Mesenteric fat pad (tissue), 1 donor: ENCODE measurements at places on chromosomes 4 and X.

GRCh38 chr4:20391198-20391597 is 139.5 kb downstream of the SLIT2 start:
- DNase-seq = no peak

GRCh38 chr4:21826071-21826470 is 122.5 kb downstream of the KCNIP4 start:
- no peak for DNase-seq

DNA sequence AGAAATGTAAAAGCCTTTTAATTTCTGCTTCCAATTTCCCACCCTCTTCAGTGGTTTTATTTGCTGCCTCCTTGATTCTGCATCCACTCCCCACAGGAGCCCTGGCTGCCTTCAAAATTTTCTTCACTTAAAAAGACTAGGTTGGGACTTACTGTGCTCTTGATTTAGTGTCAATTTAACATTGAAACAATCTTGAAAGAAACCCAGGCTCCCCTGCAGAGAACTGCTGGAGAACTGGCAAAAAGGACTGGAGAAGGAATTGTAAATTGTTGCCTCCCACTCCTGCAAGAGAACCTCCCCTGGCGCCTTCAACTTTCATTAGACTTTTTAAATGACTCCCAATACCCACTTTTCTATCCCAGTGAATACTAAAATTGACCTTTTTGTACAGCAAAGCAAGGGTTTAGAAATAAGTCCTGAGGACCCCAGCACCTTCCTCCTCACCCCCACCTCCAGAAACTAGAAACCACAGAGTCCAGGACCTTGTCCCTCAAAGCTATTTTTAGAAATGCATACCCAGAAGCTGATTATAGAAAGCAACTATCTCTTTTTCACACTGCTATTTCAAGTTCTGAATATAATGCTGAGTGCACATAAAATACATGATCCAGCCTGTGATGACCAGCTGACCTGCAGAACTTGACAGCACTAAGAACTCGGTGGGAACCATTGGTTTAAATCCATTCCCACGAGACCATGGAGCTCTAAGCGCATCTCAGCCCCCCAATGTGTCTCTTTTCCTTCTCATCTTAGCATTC is 155.5 kb downstream of the INPP4B start:
- no peak for DNase-seq

- DNase-seq = no peak
These were observed 7.0 kb downstream of the CD38 start for GRCh38 chr4:15784959-15785634.

- DNase-seq = no peak
These were observed 61.3 kb downstream of the AR start for GRCh38 chrX:67604979-67605703.

- DNase-seq = no peak
These were observed 224.0 kb downstream of the APBB2 start for GRCh38 chr4:40990236-40990898.

DNA sequence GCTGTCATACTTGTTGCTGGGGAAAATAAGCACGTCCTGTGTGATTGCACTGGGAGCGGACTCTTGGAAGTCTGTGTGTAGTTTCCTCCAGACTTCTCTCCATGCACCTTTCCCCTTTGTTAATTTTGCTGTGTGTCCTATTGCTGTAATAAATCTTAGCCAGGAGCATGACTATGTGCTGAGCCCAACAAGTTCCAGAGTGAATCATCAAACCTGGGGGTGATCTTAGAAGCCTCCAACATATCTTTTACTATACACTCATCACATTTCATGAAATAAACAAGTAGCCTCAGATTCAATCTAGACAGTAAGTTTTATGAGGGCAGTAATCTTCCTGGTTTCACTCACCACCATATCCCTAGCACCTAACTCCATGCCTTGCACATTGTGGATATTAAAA is 43.3 kb upstream of the FGF13 start:
- no peak for DNase-seq

GRCh38 chr4:48134081-48134480 is at the start of gene TXK:
TSS of gene TXK (minus strand) at chr4:48134250. CDS start at chr4:48134170, 80 bp downstream.
- DNase-seq = no peak

DNA sequence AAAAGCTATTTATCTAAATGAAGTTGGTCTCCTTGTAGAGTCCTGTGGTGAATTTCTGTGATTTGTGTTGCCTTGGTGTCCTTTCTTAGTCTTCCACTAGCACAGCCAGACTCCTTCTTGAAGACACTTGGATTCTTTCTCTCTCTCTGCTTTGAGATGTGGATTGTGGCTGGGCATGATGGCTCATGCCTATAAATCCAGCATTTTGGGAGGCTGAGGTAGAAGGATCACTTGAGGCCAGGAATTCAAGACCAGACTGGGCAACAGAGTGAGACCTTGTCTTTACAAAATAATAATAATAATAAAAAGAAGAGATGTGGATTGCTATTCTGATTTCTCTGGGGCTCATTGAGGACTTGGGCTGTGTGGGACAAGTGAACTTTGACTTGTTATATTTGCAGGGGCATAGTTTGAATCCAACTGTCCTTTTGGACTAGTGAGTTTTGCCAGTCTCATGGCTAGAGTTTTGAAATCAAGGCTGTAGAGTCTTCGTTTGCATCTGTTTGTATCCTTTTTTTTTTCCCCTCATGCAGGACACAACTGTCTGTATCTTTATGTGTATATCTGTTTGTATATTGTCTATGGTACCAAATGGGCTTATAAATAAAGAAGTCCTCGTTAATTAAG is 11.1 kb upstream of the SMIM14 start:
- DNase-seq = no peak

DNA sequence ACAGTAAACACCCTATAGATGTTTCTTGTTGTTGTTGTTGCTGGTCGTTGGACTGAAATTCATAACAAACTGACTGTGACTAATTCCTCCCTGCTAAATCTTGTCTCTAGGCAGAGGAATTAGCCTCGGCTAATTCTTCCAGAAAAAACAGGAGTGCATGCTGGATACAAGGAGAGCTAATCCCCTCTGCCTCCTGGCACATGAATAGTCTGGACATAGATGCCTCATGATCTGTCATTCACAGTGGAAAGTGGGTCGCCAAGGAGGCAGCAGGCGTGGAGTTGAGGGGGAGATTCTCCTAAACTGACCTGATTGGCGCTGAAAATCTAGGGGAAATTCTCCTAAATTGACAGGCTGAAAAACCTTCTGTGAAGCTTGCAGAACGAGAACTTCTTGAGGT is 220.1 kb downstream of the DCTD start:
- no peak for DNase-seq

DNA sequence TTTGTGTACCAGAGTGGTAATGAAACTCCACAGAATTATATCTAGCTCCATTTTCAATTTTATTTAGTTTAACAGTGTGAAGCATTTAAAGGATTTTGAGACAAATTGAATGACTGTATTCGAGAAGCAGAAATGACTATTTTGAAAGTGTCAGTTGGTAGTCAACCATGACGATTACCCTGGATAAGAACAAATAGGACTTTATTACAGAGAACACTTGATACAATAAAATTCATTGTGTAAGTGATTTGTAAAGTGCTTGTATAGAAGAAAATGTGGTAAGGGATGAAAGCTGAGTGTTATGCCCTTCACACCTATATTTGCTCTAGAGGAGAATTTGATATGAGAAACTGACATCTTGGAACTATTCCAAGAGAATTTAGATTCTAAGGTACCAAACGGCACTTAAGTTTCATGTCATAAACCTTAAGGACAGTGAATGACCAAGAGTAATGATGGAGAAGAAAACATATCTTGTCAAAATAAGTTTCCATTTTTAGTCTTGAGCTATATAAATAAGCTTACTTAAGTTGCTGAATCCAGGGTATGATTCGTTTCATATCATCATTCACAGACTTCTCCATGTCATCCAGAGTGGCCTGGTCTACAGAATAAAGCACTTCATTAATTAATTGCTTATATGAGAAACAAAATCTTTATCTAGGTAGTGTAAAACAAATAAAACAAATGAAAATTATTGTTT is 34.6 kb downstream of the MED14 start:
- no peak for DNase-seq

DNA sequence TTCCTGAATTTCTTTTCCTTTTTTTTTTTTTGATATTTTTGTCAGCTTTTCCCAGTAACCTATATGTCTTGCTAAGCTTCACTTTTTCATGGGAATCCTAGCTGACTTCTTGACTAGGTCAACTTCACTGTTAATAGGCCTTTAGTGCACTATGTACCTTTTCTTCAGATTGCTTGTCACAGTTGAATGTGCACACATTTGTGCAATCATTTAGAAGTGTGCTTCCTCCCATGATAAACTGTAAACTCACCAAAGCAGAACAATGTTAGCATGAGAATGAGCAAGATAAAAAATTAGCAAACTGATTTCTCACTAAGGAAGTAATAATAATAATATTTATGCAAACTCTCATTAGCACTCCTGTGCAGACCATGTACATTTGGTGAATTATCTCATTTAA is 173.2 kb downstream of the PABPC4L start:
- no peak for DNase-seq

GRCh38 chr4:108219998-108220397 is 51.3 kb upstream of the LEF1 start:
- DNase-seq = no peak
